ENCODE measurements at places on chromosomes 2 and 18.

GRCh38 chr2:174667250-174667860, 69.8 kb upstream of the WIPF1 start:
- no peak for DNase-seq

- no peak for DNase-seq
These were observed 31.8 kb upstream of the VIT start for GRCh38 chr2:36664696-36665076.

DNA sequence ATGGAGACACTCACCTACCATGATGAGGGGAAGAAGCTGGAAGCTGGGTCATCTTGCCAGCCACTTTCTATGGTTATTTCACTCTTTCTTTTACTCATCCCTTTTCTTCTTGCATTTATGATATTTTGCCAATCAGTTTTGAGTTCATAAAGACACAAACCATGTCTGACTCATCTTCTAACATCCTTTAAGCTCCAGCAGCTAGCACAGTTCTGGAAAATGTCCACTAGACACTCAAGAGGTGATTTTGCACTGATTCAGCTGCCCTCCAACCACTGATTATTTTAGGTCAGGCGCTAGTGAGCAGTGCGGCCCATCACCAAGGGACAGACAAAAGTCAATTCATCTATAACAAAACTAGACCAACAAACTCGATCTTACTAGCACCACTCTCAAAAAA, 537.1 kb upstream of the ID2 start:
- no peak for DNase-seq

DNA sequence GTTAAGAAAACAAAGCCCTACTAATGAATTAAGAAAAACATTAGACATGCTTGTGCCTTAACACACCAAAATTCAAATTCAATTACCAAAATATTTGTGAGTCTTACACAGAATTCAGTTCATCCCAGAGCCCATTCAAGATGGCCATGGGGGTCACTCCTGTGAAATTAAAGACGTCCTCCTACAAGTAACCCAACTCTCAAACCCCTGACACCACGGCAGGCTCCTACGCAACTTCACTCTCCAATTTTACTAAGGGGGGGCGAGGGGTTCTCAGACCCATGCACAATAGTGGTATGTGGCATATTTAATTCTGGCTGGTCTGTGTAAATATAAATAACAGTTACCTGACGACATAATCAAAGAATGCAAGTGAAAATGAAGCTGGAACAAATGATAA, 5.0 kb downstream of the ZNF516 start:
- DNase-seq = no peak

- no peak for DNase-seq
These were observed 412.3 kb downstream of the RNF144A start for GRCh38 chr2:7329465-7329864.

GRCh38 chr2:15354596-15355366, 206.4 kb downstream of the NBAS start:
- no peak for DNase-seq

GRCh38 chr2:232073026-232073425, 111.5 kb downstream of the DIS3L2 start:
- no peak for DNase-seq

- no peak for DNase-seq
These were observed 84.8 kb downstream of the SEPTIN10 start for GRCh38 chr2:109528811-109529501.

- DNase-seq = no peak
These were observed 762 bp upstream of the GAD1 start for GRCh38 chr2:170815746-170816503.

DNA sequence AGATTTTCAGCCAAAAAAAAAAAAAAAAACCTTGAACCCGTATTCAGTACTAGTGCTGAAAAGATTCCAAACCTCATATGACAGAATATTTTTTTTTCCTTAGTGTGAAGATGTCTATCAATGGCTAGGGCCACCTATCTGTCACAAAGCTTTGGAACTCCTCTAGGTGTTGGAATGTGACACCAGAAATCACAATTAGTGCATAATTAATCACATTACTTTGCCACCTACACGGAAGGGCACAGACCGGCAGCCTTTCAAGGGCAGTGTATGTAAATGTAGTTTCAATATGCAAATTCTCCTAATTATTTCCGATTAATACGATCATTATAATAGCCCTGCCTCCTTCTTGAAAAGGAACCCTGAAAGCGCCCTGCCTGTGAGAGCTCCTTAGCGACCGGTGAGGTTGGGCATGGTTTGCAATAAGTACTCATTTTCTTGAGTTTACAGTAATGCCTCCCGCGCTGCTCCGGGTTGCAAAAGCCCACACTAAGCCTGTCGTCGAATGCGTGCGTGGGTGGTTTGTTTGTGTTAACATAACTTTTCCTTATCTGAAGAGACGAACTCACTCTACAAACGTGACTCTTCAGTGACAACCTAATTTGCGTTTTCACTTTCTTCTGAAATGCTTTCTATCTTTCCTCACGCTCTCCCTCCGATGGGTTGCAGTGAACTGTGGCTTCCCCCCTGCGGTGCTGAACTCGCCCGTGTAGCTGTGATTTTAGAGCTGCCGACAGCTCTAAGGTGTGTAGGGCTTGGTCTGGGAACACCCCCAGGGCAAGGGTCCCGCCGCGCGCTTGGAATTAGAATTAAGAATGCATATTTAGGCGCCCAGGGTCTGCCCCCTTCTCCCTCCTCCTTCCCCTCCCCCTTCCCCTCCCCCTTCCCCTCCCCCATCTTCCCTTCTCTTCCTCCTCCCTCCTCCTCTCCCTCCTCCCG, 765 bp upstream of the ID2 start:
- DNase-seq = no peak

- no peak for DNase-seq
These were observed 160.0 kb upstream of the GCFC2 start for GRCh38 chr2:75870651-75871137.

- no peak for DNase-seq
These were observed 259.0 kb downstream of the LOXHD1 start for GRCh38 chr18:46398005-46398404.

DNA sequence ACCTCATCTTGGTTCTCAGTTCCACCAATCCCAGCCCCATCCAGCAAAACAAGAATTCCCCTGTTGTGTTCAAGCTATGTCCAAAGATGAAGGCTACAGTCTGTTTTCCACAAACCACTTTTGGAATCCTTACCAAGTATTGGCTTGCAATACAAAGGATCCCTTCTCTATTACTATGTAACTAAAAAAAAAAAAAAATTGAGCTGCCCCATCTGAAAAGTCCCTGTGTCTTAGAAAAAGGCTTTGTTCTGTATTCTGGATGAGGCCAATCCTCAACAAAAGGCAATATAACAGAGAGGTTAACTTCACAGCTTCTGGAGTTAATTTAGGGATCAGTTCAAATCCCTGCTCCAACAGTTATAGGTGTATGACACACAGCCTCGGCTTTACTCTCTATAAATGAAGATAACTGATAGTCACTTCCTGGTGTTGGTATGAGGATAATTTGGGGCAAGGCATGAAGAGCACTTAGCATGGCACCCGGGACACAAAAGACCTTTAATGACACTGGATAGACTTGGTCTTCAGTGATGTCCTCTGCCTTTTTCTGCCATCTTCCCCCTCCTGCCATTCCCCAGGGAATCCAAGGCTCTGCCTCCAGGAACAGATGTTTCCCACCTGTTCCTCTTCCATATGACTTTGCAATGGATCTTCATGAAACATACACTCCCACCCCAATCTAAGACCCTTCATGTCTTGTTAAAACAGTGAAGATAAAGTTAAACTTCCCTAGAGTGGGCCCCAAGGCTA, 61.2 kb upstream of the ATL2 start:
- DNase-seq = no peak

DNA sequence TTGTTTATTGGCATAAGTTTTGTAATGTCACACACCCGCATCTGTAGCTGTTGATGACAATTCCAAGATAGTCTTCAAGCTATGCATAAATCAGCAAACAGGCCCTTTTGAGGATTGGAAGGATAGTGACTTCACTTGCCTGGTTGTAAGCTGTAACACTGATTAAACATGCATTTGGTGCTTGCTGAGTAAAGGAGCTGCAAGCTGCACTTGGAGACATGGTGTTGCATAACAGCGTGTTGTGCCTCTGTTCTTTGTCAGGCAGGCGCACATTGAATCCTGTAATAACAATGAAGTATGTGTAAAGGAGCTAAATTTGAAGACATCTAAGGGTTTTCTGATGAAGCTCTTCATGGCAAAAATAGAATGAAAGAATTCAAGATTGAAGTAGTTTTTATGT, 68.7 kb upstream of the TTC27 start:
- peak; percentile 22 for DNase-seq

DNA sequence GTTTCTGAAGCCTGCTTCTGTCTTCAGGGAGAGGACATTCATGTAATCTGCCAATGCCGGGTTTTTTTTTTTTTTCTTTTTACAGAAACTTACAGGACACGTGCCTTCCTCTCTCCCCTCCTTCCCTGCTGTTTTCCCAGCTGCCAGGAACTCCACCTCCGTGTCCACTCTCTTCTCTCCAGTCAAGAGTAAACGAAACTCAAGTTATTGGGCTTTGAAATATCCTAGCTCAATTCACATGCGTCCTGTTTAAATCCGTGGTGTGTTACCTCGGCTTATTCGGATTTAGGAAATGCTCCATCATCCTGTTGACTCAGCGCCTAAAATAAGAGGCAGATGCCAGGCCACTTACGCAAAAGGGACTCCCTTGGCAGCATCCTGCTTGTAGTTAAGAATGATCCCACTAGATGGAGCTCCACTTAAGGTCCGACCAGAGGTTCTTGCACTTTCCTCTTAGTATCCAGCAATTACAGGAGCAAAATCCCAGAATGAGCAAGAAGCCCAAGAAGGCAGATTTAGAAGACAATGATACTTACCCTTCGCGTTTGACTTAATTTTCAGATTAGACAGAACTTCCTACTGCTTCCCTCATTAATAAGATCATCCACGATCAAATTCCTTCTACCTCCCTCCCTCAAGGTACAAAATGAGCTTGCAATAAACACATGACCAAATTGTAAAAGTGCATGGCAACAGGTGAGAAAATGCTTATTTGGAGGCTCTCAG, 97.2 kb upstream of the ZCCHC2 start:
- peak; percentile 89 for DNase-seq

DNA sequence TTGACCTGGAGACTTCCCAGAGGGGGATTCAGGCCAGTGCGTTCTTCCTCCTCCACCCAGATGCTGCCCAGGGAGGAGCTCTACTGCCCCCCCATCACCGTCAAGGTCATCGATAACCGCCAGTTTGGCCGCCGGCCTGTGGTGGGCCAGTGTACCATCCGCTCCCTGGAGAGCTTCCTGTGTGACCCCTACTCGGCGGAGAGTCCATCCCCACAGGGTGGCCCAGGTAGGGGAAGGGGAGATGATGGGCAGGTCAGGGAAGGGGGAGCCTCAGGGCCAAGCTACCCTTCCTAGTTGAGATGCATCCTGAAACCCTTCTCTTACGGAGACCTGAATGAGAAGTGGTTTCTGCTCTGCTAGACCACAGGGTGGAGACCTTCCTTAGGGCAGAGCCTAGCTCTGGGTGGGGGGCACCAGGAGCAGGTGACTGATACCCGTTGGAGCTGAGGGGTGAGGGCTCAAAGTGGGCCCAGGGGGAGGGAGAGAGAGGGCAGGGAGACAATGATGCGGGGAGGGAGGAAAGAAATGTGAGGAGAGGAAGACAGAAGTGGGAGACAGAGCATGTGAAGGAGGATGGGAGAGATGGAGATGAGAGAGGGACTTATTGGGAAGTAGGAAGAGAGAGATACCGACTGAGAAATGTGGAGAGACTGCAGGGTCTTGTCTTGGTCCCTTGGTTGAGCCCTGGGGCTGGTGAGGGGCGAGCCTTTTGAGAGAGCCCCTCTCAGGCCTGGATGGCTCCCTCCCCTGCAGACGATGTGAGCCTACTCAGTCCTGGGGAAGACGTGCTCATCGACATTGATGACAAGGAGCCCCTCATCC, 159.4 kb downstream of the DYSF start:
- no peak for DNase-seq

GRCh38 chr2:7517851-7518250, 600.6 kb downstream of the RNF144A start:
- no peak for DNase-seq

- no peak for DNase-seq
These were observed 507.9 kb downstream of the ERBB4 start for GRCh38 chr2:212030709-212031108.

DNA sequence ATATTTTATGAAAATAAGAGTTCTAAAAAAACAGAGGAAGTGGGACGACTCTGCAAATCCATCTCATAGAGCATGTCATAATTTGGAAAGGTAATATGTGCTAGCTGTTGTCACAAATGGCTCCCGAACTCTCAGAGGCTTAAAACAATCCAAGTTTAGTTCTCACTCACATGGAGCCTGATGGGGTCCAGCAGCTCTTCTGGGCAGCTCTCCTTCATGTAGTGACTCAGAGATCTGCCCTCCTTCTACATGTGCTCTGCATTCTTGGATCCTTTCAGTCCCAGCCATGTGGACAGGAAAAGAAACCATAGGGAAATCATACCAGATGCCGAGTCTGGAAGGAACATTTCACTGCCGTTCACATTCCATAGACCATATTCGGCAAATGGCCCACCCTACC, 180.1 kb upstream of the APCDD1 start:
- no peak for DNase-seq

GRCh38 chr18:50334546-50335152, 40.2 kb upstream of the SKA1 start:
- DNase-seq = no peak

DNA sequence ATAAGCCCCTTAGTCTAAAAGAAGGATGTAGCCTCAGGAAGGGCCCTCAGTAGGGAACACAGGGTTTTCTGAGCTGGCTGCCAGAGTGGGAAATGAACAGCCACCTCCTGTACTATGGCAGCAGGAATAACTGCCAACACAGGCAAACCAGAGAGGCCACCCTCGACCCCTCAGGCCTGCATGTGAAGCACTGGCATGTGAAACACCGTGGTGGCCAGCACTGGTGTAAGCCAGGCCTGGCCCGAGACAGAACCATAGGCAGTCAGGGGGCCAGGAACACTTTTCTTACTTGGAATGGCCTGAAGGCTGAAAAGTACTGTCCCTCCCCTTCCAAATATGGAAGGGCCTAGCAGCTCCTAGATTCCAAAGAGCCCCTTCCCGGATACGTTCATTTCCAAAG, 28.2 kb downstream of the SFXN5 start:
- no peak for DNase-seq

DNA sequence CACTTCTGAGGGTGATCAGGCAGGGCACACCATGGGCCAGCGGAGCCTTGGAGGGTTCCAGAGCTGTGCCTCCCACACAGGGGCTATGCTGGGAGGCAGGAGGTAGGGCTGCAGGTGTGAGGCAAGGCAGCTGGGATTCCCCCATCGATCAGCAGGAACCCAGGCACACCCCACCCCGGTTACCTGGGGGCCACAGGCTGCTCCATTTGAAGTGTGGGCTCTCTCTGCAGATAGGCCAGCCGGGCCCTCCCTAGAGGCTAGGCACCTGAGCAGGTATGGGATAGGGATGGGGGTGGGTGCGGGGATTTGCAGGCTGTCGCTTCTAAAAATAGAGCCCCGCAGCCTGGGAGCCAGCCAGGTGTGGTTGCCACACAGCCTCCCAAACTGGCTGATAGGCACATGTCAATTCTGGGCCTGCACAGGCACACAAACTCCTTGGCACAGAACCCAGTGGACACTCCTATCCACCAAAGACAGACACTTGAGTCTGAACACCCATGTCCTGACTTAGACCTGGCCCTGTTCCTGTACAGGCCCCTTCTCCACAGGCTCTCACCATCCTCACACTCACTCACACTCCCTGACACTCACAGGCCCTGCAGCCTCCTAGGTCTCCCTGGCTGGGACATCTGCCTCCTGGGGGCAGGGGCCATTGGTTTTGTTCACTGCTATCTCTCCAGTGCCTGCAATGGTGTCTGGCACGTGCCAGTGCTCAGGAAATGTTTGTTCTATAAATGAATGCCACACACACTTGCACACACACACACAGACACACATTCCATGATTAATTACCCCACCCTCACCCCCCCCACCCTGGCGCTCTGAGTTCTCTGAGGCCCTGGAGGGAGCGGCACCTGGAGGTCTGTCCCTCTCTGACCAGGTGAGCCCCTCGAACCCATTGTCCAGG, 73.4 kb downstream of the ZFP36L2 start:
- no peak for DNase-seq
